Type B pancreatic cell (in vitro differentiated cells): ENCODE measurements at places on chromosomes 1 and 21.

GRCh38 chr1:152071123-152071522, 17.7 kb downstream of the TCHHL1 start:
- DNase-seq, result no peak

GRCh38 chr1:160428655-160429054, 28.3 kb downstream of the VANGL2 start:
- DNase-seq, result no peak

DNA sequence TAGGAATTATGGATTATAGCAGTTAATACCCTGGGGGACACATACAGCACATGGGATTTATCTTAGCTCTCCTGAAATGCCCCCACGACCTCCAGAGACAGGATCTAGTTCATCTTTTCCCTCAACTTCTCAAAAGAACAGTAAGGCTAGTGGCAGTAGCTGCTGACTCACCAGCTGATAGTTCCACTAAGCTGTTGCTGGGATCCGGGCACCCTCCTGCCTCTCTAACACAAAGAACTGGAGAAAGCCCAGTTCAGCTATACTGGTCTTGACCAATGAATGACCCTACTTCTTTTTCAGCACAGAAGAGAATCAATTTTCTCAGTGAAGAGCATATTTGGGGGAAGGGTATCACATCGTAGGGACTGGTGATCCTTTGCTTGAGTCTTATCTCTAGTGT, 84.1 kb downstream of the PGBD5 start:
- DNase-seq, result no peak

- DNase-seq, result no peak
Observed at GRCh38 chr1:18927654-18928272, 25.4 kb upstream of the ALDH4A1 start.

DNA sequence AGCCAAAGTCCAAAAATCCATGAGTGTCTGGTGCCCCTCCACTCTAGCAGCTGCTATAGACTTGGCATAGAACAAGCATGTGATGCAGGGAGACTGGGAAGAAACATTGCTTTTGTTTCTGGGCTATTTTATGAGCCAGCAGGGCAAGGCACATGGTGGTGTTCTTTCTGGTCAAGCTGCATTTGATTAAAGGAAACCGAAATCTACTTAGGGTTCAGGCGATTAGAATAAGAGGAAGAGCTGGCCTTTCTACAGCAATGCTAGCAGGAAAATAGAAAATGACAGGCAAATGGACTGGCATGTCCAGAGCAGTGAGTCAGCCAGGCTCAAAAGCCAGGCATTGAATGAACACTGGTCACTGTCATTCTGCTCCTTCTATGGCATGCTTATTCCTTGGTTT, 28.5 kb upstream of the ARHGAP29 start:
- DNase-seq, result no peak

- DNase-seq, result no peak
Observed at GRCh38 chr1:71783071-71783470, 499.3 kb downstream of the NEGR1 start.
